D721Med (cell line): ENCODE measurements at places on chromosomes 11 and 22.

DNA sequence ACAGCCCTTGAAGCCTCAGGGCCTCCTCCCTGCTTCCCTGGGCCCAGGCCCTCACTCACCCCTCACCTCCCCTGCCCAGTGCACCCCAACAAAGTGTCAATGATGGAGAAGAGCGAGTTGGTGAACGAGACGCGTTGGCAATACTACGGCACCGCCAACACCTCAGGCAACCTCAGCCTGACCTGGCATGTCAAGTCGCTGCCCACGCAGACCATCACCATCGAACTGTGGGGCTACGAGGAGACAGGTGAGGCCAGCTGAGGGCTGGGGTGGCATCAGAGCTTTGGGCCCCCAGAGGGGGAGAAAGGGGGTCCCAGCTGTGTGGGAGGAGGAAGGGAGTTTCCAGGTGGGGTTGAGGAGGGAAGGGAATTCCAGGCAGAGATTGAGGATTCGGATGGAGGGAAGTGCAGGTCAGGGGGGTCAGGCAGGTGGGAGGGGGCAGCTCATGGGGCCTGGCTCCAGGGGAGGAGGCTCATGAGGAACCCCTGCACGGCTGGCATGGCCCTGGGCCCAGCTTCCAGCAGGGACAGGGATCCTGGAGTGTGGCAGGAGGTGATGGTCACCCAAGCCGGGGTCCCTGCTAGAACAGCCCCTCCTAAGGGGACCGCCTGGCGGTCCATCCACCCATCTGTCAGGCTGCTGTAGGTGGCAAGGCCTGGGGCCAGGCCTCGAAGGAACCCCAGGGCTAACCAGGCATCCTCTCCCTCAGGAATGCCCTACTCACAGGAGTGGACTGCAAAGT is 2.9 kb downstream of the SUSD2 start:
- no peak for DNase-seq

DNA sequence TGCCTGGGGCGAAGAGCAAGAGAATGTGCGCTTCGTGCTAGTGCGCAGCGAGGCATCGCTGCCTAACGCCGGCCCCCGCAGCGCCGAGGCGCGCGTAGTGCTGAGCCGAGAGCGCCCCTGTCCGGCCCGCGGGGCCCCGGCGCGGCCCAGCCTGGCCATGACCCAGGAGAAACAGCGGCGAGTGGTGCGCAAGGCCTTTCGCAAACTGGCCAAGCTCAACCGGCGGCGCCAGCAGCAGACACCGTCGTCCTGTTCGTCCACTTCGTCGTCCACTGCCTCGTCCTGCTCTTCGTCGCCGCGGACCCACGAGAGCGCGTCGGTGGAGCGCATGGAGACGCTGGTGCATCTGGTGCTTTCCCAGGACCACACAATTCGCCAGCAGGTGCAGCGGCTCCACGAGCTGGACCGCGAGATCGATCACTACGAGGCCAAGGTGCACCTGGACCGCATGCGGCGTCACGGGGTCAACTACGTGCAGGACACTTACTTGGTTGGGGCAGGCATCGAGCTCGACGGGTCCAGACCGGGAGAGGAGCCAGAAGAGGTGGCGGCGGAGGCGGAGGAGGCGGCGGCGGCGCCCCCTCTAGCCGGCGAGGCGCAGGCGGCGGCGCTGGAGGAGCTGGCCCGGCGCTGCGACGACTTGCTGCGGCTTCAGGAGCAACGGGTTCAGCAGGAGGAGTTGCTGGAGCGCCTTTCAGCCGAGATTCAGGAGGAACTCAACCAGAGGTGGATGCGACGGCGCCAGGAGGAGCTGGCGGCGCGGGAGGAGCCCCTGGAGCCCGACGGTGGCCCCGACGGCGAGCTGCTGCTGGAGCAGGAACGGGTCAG is 1.0 kb downstream of the RASSF10 start:
- no peak for DNase-seq

DNA sequence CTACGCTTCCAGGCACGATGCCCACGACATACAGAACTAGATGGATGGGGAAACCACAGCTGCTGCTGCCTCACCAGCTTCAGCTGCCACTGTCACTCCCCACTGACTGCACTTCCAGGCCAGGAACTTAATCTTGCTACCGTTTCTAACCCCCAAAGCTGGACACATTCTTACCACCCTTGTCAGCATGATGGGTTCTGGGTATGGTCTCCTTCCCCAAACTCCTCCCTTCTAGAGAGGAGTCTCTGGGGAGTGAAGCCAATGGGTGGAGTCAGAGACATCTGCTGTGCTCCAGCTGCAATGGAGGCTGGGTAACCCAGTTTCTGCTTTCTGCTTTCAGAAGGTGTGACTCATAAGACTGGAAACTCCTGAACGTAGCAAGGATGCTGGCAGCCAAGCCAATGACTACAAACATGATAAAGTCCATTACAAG is 87.0 kb upstream of the THY1 start:
- no peak for DNase-seq

DNA sequence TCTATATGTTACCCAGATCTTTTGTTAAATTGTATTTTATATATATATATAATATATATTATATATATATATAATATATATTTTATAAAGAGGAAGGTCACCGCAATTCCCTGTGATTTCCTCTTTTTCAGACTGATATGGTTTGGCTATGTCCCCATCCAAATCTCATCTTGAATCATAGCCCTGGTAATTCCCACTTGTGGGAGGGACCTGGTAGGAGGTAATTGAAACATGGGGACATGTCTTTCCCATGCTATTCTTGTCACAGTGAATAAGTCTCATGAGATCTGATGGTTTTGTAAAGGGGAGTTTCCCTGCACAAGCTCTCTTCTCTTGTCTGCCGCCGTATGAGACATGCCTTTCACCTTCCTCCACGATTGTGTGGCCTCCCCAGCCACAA is 157.6 kb downstream of the RAB38 start:
- no peak for DNase-seq

- no peak for DNase-seq
Observed at GRCh38 chr22:20083157-20083890, 3.3 kb downstream of the DGCR8 start.

DNA sequence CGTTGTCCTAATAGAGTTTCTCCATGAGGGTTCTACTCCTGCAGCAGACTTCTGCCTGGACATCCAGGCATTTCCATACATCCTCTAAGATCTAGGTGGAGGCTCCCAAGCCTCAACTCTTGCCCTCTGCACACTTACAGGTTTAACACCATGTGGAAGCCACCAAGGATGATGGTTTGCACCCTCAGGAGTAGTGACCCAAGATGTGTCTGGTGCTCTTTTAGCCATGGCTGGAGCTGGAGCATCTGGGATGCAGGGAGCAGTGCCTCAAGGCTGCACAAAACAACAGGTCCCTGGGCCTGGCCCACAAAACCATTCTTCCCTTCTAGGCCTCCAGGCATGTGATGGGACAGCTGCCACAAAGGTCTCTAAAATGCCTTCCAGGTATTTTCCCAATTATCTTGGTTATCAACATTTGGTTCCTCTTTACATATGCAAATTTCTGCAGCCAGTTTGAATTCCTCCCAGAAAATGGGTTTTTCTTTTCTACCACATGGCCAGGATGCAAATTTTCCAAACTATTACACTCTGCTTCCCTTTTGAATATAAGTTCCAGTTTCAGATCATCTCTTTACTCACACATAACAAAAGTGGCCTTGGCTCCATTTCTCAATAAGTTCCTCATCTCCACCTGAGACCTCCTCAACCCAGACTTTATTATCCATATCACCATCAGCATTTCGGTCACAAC is 69.5 kb upstream of the GNAZ start:
- DNase-seq, result no peak

DNA sequence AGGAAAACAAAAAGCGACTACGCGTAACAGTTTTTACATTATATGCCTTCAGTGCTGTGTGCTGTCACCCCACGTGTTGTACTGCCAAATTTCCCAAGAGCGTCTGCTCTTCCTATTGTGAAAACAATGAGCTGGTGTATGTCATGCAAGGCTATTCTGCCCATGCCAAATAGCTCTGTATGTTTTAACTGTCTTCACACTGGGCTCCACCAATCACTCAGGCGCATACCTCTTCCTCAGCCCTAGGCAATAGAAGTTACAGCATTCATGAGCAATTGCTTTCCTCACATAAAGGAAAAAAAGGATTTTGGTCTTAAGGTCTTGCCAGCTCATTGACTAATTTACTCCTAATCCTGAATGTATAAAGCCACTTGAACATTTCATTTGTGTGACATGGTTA is 606.8 kb downstream of the NTM start:
- DNase-seq, result no peak

DNA sequence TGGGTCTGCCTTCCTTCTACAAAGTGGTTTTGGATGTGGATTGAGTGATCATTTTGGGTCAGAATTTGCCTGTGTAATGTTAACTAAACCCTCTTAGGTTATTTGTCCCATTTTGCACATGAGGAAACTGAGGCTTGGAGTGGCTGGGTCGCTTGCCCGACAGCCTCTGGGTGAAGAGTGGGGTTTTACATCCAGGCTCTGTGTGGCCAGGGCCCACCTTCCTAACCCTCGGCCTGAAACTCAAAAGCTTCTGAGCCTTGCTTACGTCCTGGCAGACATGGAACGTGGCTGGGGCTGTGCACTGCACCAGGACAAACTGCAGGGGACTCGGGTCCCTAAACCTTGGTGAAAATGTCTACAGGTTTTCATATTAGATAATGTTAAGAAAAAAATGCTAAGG is 542.4 kb downstream of the TBC1D22A start:
- DNase-seq, result no peak

- no peak for DNase-seq
Observed at GRCh38 chr11:12868315-12869073, 140.6 kb upstream of the RASSF10 start.

- DNase-seq, result no peak
Observed at GRCh38 chr11:60914633-60915247, 782 bp downstream of the TMEM109 start.

- DNase-seq, result no peak
Observed at GRCh38 chr11:107457205-107457557, 444 bp downstream of the CWF19L2 start.

- DNase-seq, result no peak
Observed at GRCh38 chr11:9739123-9739900, 75.4 kb downstream of the SWAP70 start.

- DNase-seq, result no peak
Observed at GRCh38 chr11:46285594-46286033, 8.2 kb downstream of the CREB3L1 start.

- DNase-seq, result no peak
Observed at GRCh38 chr11:125306476-125306875, 141.9 kb downstream of the PKNOX2 start.

DNA sequence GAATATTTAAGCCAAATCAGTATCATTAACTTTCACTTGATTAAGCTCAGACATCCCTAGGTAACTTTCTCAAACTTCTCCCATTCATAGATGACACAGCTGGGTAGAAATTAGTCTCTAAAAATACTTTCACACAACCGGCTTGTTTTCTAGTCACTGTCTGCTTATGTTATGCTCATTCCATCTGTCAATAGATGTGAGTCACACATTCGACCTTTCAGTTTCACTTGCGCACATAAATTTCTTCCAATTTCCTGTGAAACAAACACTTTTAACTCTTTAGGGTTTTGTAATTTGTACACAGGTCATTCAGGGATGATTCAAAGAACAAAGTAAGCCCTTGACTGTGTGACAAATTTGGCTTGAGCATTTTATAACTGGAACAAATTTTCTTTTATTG is 723.0 kb downstream of the KCNA4 start:
- DNase-seq, result no peak

GRCh38 chr22:39408173-39408572 is 8.6 kb downstream of the TAB1 start:
- no peak for DNase-seq

DNA sequence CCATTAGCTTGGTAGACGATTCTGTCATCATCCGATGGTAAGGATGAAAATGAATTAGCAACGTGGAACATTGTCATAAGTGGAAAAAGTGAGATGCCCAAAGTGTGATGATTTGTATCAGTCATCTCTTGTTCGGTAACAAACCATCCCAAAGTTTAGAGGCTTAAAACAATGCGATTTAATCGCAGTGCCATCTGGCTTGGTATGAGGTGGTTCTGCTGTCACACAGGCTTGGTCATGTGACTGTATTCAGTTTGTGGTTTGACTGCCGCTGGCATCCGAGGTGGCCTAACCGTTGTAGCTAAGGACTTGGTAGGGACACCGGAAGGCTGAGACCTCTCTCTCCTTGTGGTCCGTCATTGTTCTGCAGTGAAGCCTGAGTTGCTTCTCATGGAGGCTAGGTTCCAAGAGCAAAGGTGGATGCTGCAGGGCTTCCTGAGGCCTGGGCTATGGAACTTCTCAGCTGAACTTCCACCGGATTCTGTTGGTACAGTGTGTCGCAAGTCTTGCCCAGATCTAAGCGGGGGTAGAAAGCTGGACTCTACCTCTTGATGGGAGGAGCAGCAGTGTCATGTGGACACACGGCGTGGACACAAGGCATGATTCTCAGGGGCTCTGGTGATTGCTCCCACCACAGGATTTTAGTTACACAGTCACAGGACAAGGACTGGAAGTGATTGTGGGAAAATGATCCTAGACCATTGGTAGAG is 36.3 kb downstream of the BCR start:
- DNase-seq, result no peak

DNA sequence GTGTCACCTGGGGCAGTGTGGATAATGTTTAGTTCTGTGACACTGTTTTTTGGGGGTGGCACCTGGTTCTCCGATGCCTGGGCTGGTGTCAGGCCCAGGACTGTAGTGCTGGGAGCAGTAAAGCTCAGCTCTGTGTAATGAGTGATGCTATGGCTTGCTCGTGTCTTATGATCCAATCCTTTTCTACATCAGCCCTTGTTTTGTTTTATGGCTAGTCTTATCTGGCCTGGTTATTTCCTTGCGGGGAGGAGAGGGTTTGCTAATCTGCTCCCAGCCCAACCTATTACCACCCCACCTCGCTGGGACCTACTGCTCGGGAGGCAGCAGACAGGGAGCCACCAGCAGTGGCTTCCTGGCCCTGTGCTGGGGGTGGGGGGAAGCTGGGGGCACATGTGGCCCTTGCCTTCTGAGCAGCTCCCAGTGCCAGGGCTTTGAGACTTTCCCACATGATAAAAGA is 35.0 kb upstream of the TPBGL start:
- DNase-seq, result no peak
